Stomach (tissue), 19 donors: ENCODE measurements at places on chromosomes 5 and 9. TPM values are rescaled to one million over a fixed set of nuclear protein-coding genes. Genes with fewer than 3 reads are reported as not detected.

Gene RAPGEF6
- 43.9 TPM for total RNA-seq

Gene SLC22A4
- 24.5 TPM for total RNA-seq

Gene LCP2
- total RNA-seq = 44.2 TPM

Gene EQTN
- not detected for total RNA-seq

Gene GPR150
- not detected for total RNA-seq

Gene CTXN3
- total RNA-seq = not detected

Gene TRIM36
- total RNA-seq = 21.4 TPM
